ENCODE measurements at places on chromosomes 6 and 20. TPM values are rescaled to one million over a fixed set of nuclear protein-coding genes. Genes with fewer than 3 reads are reported as not detected.

The SLC13A3 gene
- 2.5 TPM for total RNA-seq

The SULF2 gene
- total RNA-seq: 30.5 TPM

The LPA gene
- total RNA-seq: not detected

The ME1 gene
- total RNA-seq: 13.2 TPM

The FKBP1C gene
- total RNA-seq: 0.39 TPM

The TNF gene
- not detected for total RNA-seq

The IL17F gene
- not detected for total RNA-seq

The LTB gene
- total RNA-seq: not detected

The CST4 gene
- not detected for total RNA-seq

The CTSZ gene
- total RNA-seq: 113 TPM

The BPIFB2 gene
- not detected for total RNA-seq

The FOXO3 gene
- 75.0 TPM for total RNA-seq

The XKR7 gene
- not detected for total RNA-seq

The TRAPPC3L gene
- not detected for total RNA-seq

The TAGAP gene
- not detected for total RNA-seq

The SOBP gene
- total RNA-seq: 13.7 TPM

The CD24 gene
- total RNA-seq: 0.12 TPM

The UBD gene
- not detected for total RNA-seq

The TRIM31 gene
- total RNA-seq: not detected

The VSX1 gene
- not detected for total RNA-seq

The TRIM10 gene
- not detected for total RNA-seq

The ULBP1 gene
- total RNA-seq: 0.06 TPM

The GINS1 gene
- 0.88 TPM for total RNA-seq

The TMEM14A gene
- total RNA-seq: 29.8 TPM

The SLC22A3 gene
- total RNA-seq: 6.3 TPM

The ADGRB3 gene
- 6.4 TPM for total RNA-seq

The PHACTR1 gene
- 1.9 TPM for total RNA-seq

The PRDM13 gene
- not detected for total RNA-seq

The RBBP8NL gene
- not detected for total RNA-seq

The GPLD1 gene
- 0.44 TPM for total RNA-seq

The PLCB4 gene
- total RNA-seq: 0.29 TPM

The KAT14 gene
- 10.0 TPM for total RNA-seq

The CRISP3 gene
- total RNA-seq: not detected

The MLN gene
- total RNA-seq: not detected

The ASIP gene
- not detected for total RNA-seq

The MYLK2 gene
- total RNA-seq: not detected

The TPD52L1 gene
- 5.3 TPM for total RNA-seq

The MOG gene
- total RNA-seq: not detected

The COL19A1 gene
- not detected for total RNA-seq

The C20orf144 gene
- not detected for total RNA-seq

The PDYN gene
- not detected for total RNA-seq
